Mesendoderm (in vitro differentiated cells): ENCODE measurements at places on chromosomes 2 and 18.

DNA sequence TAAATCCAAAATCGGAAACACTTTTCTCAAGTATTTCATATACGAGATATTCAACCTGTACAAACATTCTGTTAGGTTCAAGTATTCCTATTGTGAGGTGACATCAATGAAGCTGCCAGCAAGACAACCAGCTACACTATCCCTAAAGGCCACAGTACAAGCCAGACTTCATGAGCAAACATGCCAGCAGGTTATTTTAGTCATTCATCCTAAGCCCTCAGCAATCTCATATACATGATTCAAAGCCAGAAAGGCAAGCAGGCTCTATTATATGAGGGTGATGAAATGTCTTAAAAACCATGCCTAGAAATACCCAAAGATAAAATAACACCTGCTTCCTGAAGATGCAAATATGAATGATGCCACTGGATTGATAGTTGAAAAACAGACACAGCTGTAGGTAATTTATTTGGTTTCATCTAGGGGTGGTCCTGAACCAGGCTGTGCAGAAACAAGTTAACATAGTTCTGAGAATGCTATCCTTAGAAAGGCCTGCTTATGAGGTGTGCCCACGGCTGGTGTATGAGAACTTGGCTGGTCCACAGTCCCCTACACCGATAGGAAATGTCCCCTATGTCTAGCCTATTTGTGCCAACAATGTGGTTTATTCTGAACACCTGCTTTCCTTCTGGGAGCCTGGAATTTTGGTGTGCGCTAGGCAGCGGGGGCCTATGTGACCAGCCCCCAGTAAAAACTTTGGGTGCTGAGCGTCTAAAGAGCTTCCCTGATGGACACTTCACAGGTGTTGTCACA, 48.2 kb upstream of the KIDINS220 start:
- no peak overlapping the region for H3K27ac ChIP-seq
- H3K4me1 ChIP-seq, result no peaks in the 10 kb centered on the region
- H3K36me3 ChIP-seq, result peaks cover 2% of the 10 kb centered on the region
- no peak overlapping the region for H3K4me3 ChIP-seq

DNA sequence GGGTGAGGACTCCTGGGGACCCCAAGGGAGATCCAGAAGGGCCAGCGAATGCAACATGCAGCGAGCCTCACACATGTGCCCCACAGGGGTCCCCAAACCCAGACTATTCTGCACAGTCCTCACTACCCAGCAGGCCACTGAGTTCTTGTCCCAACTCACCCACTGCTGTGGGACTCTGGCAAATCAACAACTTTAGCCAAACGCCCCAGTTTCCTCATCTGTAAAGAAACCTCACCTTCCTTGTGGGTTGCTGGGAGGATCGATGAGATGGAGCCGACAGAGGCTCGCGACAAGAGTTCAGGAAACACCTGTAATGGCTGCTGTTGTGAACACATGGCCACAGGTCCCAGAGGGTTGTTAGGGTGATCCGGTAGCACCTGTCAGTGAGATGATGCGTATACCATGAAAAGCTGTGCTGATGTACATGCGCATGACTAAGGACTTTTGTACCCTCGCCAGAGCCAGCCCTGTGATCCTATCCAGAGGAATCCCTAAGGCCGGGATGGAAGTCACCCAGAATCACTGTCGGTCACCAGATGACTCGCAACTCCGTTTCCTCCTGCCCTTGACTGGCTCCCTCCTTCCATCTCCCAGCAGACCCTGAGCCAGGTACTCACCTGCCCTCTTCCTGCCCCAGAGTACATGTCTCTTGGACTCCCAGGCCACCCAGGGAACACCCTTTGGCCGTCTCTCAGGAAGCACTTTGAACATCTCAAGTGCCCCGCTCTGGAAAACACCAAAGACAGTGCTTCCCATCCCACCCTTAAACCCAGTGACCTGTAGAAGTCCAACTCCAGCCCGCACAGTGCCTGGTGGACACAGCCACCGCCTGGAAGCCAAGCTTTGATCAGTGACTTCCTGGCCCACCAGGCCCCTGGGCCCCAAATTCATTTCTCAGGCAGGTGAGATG, 103.3 kb upstream of the ID2 start:
- no peak for DNase-seq
- no peak overlapping the region for H3K4me3 ChIP-seq
- H3K27ac ChIP-seq, result no peak overlapping the region
- no peaks in the 10 kb centered on the region for H3K27me3 ChIP-seq
- H3K36me3 ChIP-seq, result no peaks in the 10 kb centered on the region

GRCh38 chr2:205367331-205367935, 314.9 kb upstream of the NRP2 start:
- no peaks in the 10 kb centered on the region for H3K27me3 ChIP-seq
- H3K36me3 ChIP-seq, result no peaks in the 10 kb centered on the region
- no peaks in the 10 kb centered on the region for H3K4me1 ChIP-seq

DNA sequence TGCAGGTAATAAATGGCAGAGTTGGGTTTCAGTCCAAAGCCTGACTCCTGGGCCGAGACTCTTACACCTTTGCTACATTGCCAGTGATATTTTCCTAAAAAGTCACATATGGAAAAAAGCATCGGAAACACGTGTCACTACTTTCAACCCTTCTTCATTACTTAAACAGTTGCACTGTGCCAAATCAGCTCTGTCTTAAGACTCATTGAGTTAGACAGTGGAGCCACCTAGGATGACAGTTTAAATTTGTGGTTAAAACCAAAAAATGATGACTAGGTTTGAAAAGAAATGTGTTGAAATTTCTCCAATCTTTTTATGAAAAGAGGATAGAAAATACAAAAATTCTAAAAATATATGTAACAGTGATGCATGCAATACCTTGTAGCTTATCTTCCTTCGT, 97.5 kb downstream of the TMEM247 start:
- peaks cover 2% of the 10 kb centered on the region for H3K36me3 ChIP-seq
- H3K4me1 ChIP-seq, result no peaks in the 10 kb centered on the region
- H3K27ac ChIP-seq, result no peak overlapping the region

DNA sequence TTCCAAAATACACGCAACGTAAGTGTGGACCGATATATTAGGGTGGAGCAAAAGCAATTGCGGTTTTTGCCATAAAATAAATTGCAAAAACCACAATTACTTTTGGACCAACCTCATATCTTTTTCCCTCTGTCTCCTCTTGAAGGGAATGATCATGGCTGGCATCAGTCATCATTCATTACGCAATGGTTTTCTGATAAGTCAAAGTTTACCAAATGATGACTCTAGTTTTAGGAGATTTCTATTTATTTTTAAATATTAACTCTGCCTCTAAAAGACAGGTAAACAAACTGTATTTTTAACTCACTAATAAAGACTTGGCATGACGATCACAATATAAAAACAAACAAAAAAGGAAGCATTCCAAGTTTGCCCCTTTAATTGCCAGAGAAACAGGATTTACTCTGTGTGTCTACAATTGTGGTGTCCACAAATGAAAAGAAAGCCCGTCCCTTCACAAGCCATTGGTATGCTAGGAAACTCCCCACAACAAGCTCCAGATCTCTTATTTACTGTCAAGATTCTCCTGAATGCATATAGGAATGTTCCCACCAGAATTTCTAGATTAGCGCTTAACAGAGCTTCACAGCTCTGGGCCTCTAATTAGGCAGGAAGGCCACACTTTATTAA, 61.3 kb downstream of the IRS1 start:
- DNase-seq, result peak; percentile 48
- no peak overlapping the region for H3K4me3 ChIP-seq
- H3K36me3 ChIP-seq, result no peaks in the 10 kb centered on the region
- peaks cover 7% of the 10 kb centered on the region for H3K4me1 ChIP-seq
- no peaks in the 10 kb centered on the region for H3K27me3 ChIP-seq

- H3K4me3 ChIP-seq, result no peak overlapping the region
- H3K27ac ChIP-seq, result no peak overlapping the region
- H3K4me1 ChIP-seq, result peaks cover 11% of the 10 kb centered on the region
- H3K36me3 ChIP-seq, result no peaks in the 10 kb centered on the region
Measured at GRCh38 chr2:237735798-237736197, 62.8 kb upstream of the RBM44 start.

DNA sequence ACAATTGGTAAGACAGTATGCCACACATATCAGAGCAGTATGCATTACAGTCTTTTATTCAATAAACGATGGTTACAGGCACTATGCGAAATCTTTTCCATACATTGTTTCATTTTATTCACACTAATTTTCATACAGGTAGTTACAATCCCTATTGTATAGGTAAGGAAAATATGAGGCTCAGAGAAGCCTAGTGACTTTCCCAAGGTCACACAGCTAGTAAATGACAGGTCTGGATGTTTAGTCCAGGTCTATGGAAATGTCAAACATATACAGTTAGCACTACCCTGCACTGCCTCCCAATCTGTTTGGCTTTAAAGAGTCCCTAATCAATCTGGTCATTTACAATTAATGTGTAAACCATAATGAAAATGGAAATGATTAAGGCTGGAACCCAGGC, 372.2 kb downstream of the MTX2 start:
- H3K27me3 ChIP-seq, result peaks cover 13% of the 10 kb centered on the region
- H3K36me3 ChIP-seq, result no peaks in the 10 kb centered on the region
- no peak overlapping the region for H3K27ac ChIP-seq
- H3K4me3 ChIP-seq, result no peak overlapping the region

GRCh38 chr2:210376694-210377093, 61.7 kb upstream of the MYL1 start:
- no peak for DNase-seq
- H3K36me3 ChIP-seq, result no peaks in the 10 kb centered on the region
- H3K27me3 ChIP-seq, result no peaks in the 10 kb centered on the region
- H3K4me1 ChIP-seq, result no peaks in the 10 kb centered on the region
- H3K27ac ChIP-seq, result no peak overlapping the region

DNA sequence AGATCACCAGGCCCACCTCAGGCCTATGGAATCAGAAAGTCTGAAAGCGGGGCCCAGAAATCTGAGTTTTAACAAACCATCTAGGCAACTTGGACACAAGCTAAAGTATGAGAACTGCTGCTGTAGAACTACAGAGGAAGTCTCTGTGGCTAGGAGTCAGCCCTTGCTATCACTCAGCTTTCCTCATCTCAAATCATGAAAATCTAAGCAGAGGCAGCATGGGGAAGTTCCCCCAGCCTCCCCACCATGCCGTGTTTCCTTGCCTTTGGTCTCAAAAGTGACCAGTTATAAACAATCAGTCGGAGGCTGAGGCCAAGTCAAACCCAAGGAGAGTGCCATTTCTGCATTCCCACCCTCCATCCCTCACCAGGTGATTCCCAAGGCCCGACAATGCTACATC, 404.7 kb downstream of the BCL11A start:
- H3K36me3 ChIP-seq, result no peaks in the 10 kb centered on the region
- H3K27ac ChIP-seq, result no peak overlapping the region
- no peak for DNase-seq
- H3K4me1 ChIP-seq, result no peaks in the 10 kb centered on the region
- H3K4me3 ChIP-seq, result no peak overlapping the region

GRCh38 chr2:241633561-241633960, 3.4 kb downstream of the THAP4 start:
- DNase-seq, result no peak
- H3K27me3 ChIP-seq, result no peaks in the 10 kb centered on the region
- H3K4me3 ChIP-seq, result no peak overlapping the region
- H3K4me1 ChIP-seq, result no peaks in the 10 kb centered on the region
- peaks cover 8% of the 10 kb centered on the region for H3K36me3 ChIP-seq

DNA sequence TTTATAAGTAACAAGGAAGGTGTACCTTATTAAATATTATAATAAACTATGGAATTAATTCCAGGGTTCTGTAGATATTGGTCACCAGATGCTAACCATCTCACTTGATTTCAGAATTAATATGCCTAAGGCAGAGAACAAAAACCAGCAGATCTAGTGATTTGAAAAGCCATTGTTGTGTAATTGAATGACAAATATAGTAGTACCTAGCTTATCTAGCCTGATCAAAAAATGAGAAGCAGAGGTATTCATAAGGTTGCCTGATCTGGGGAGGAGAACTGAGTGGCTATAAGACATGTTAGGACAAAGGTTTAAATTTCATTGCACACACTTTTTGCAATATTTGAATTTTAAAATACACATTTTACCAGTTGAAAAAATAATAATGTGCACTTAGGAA, 132.0 kb upstream of the UBE2E3 start:
- H3K4me3 ChIP-seq, result no peak overlapping the region
- no peaks in the 10 kb centered on the region for H3K36me3 ChIP-seq
- no peak for DNase-seq
- H3K4me1 ChIP-seq, result no peaks in the 10 kb centered on the region
- H3K27ac ChIP-seq, result no peak overlapping the region
- H3K27me3 ChIP-seq, result no peaks in the 10 kb centered on the region

DNA sequence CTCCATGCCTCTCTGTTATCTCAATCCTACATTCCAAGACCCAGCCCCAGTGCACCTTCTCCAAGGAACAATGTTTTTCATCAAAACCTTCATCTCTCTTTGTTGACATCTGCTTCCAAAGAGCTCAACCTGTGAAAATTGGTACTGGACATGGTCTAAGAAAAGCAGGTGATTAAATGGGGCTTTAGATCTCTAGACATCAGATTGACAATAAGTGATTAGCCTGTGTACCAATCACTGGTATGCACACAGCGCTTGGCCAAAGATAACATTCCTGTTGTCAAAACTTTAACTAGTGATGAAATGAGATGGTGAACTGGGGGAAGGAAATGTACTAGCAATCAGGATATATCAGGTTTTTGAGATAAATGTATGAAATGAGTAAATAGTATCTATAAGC, 183.3 kb downstream of the TDRD15 start:
- no peak for DNase-seq
- H3K4me3 ChIP-seq, result no peak overlapping the region
- no peaks in the 10 kb centered on the region for H3K36me3 ChIP-seq
- H3K27ac ChIP-seq, result no peak overlapping the region
- no peaks in the 10 kb centered on the region for H3K4me1 ChIP-seq
- no peaks in the 10 kb centered on the region for H3K27me3 ChIP-seq

DNA sequence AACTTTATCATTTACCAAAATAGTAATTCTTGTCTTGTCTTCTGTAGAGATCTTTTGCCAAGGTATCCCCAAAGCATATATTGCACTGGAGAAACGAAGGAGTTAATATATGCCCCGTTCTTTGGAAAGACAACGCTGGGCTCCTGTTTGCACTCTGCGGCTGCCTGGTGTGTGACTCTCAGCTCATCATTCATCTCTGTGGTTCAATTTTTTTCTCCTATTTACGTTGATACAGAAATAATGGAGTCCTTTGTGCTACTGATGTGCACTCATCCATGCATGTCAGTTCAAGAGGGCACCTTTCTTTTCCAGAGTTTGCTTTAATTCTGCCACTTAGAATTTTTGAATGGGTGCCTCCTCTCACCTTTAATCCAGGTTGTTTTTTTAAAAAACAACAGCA, 655.5 kb downstream of the DCDC2C start:
- no peak for DNase-seq
- no peaks in the 10 kb centered on the region for H3K27me3 ChIP-seq
- H3K36me3 ChIP-seq, result no peaks in the 10 kb centered on the region
- H3K4me1 ChIP-seq, result no peaks in the 10 kb centered on the region
- H3K27ac ChIP-seq, result no peak overlapping the region

DNA sequence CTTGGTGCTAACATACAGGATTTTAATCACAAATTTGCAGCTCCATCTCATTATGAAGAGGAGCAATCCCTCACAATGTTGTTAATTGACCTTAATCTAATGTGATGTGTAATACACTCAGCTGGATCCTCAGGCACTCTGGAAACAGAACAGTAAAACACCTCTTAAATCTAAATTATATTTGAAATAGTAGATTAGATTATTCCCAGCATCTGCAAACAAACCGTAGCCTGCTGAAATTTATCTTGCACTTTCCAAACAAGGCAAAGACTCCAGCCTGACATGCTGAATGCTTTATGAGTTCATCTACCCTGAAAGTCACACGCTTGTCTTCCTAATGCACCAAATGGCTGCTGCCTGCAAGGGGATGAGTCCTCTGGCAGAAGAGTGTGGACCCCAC, 402.3 kb upstream of the GYPC start:
- no peak overlapping the region for H3K4me3 ChIP-seq
- H3K36me3 ChIP-seq, result no peaks in the 10 kb centered on the region
- no peaks in the 10 kb centered on the region for H3K4me1 ChIP-seq
- DNase-seq, result peak; percentile 1
- no peak overlapping the region for H3K27ac ChIP-seq

- no peaks in the 10 kb centered on the region for H3K27me3 ChIP-seq
- H3K4me3 ChIP-seq, result no peak overlapping the region
- H3K36me3 ChIP-seq, result no peaks in the 10 kb centered on the region
Measured at GRCh38 chr18:36377626-36378025, 80.1 kb downstream of the FHOD3 start.
